ENCODE measurements at places on chromosomes 7 and 10.

- peak; percentile 41 for DNase-seq
Measured at GRCh38 chr10:124417895-124418725, 613 bp downstream of the OAT start.

GRCh38 chr10:91140995-91141549, 79.4 kb upstream of the PCGF5 start:
- DNase-seq: no peak

GRCh38 chr7:50687096-50687495, 95.6 kb downstream of the GRB10 start:
- no peak for DNase-seq

GRCh38 chr7:51732951-51733350, 416.3 kb upstream of the COBL start:
- no peak for DNase-seq

DNA sequence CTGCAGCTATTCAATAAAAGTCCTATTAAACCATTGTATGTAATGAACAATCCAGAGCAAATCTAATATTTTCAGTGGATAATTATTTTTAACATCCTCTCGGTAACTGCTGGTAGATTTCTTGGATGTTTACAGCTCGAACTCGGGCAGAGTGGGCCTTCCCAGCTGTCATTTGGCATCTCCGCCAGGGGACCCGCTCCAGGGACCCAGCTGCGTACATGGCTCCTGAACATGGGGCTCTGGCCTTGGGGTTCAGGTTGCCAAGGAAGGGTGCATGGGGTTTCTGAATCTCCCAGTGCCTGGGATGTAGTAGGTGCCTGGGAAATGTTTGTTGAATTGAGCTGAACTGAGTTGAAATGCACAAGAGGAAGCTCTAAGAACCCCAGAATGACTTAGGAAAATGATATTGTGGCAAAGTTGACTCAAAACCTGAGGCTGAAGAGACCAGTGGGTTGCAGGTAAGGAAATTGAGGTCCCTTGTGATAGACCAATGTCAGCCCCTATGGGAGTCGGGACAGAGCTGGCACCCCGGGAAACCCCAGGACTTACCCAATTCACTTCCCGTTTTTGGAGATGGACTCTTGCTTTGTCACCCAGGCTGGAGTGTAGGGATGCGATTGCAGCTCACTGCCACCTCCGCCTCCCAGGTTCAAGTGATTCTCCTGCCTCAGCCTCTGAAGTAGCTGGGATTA, 228.4 kb downstream of the CUX1 start:
- no peak for DNase-seq

DNA sequence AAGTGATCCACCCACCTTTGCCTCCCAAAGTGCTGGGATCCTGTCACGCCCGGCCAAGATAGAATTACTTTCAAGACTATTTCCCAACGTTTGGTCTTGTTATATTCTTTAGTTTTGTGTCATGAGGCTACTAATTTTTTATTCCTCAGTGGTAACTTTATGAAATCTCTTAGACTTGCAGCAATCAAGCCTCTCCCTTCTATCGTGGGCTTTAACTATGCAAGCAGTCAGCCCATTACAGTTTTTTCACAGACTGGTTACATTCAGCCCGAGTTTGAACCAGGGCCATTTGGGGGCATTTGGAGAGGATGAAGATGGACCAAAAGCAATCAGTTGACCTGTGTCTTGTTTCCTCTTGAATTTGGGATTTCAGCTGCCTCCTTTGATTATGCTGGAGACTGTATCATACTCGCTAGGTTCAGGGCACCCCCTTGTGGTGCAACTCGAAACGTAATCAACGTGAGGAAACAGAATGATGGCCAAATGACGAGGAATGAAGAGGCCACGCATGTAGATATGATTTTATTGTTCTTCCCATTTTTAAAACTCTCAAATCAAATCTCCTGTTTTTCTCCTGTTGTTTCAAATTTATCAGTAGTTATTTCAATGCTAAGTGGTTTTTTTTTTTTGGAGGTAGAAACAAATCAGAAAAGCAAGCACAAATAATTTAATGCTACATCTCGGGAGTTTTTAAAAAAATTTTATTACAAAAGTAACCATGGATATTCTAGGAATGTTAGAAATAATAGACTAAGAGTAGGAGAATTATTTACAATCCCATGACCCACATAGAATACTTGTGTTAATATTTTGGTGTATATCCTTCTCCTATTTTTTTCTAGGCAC, 151.6 kb downstream of the KIAA1217 start:
- peak; percentile 52 for DNase-seq

GRCh38 chr10:17655567-17656146, 11.7 kb downstream of the STAM start:
- DNase-seq: no peak

DNA sequence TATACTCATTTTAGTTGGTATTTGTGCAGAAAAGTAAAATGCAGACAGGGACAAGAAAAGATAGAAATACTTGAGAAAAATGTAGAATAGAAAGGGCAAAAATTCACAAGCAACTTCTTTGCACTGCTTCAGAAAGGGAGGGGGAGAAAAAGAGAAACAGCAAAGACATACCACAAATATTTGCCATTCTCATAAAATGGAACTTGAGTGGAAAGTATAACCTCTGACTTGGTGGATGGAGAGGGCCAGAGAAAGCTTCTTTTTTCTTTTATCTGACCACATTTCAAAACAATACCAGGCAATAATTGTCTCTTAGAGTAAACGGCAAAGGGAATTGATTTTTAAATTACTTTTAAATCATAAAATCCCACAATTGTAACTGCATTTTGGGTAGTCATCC, 35.8 kb upstream of the TRUB1 start:
- no peak for DNase-seq

- peak; percentile 43 for DNase-seq
Measured at GRCh38 chr10:121823993-121824463, 103.8 kb downstream of the ATE1 start.

DNA sequence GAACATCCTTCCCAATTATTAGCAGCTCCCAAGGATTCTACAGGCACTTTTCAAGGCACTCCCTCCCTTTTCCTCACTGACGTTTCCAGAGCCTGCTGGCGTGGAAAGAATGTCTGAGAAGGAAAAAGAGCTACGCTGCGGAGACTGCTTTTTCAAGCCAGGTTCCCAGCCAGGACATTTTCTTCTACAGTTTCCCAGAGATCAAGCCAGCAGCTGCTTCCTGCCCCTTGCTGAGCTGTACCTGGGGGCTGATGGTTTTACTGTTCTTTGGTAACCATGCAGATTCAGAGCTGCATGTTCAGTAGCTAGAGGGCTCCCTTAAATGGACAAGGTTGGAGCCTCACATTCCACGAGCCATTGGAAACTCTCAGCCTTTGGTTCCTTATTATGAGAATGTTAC, 133.4 kb downstream of the EVX1 start:
- DNase-seq: no peak

- DNase-seq: peak; percentile 26
Measured at GRCh38 chr7:4774658-4775249, 669 bp upstream of the AP5Z1 start.

- DNase-seq: no peak
Measured at GRCh38 chr7:24979470-24979862, 512 bp downstream of the OSBPL3 start.

GRCh38 chr7:15015545-15016314, 113.2 kb upstream of the DGKB start:
- peak; percentile 95 for DNase-seq

DNA sequence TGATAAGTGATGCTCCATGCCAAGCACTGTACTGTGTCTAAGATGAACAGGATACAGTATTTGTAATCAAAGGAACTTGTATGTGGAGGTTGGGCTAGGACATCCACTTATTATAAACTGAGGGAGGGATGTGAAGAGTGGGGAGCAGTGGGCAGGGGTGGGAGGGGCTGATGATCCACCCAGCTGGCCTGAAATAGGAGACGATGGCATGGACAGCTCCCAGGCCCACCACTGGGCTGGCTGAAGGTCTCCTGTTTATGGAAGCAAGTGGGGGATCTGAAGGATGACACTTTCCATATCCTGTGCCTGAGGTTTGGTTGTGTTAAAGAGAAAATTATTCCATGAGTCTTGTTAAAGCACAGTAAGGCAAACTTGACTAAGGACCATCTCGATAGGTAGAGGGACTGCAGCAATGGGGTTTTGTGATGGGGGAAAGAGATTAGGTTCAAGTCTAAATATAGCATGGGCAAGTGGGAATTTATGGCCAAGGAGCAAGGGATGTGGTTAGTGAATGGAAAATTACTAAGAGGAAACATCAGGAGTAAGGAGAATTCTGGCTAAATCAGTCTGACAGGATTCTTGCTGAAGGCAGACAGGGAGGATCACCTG, 124.6 kb downstream of the CCNY start:
- DNase-seq: no peak

Data from SHP77 (cell line).